ENCODE measurements at places on chromosomes 13 and 19.

- DNase-seq = no peak
These were observed 9.3 kb upstream of the CDX2 start for GRCh38 chr13:27978301-27978968.

- no peak for DNase-seq
These were observed 248.0 kb downstream of the RFC3 start for GRCh38 chr13:34065928-34066327.

GRCh38 chr13:41782086-41782485, 178.8 kb downstream of the VWA8 start:
- no peak for DNase-seq

GRCh38 chr19:50745221-50745620, 22.1 kb downstream of the CLEC11A start:
- DNase-seq = no peak

DNA sequence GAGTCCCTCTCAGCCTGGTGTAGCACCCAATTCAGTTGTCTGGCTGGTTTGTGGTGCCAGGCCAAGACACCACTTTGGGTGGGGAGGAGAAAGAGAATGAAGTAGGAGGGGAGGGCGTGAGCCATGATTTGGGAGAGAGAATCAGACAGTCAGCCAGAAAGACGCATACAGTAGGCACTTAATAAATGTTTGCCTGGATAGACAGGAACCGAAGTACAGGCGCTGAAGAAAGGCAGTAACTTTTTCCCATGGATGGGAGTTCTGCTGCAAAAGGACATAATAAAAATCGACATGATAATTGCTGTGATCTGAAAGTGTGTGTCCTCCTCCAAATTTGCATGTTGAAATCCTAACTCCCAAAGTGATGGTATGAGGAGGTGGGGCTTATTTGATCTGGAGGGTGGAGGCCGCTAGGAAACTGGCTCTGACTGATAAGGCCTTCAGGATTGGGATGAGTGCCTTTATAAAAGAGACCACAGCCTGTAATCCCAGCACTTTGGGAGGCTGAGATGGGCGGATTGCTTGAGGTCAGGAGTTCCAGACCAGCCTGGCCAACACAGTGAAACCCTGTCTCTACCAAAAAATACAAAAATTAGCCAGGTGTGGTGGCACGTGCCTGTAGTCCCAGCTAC, 38.4 kb upstream of the PDCD5 start:
- no peak for DNase-seq

DNA sequence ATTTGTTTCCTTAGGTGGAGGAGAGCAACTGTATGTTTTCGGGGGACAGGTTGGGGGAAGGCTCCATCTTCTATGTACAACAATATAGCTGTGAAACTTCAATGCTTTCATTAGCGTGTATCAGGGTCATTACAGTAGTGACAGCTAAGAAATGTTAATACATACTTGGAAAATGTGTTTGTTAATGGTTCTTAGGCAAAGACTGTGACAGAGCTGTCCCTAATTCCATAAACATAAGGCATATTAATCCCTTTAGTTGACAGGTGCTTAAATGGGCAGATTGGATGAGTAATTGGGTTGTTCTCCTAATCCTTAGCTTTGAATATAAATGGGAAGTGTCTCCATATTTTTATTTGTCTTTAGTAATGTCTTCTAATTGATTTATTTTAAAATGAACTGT, 313.7 kb downstream of the HS6ST3 start:
- DNase-seq = no peak

- DNase-seq = no peak
These were observed 7.3 kb upstream of the ZNF331 start for GRCh38 chr19:53530622-53531021.

DNA sequence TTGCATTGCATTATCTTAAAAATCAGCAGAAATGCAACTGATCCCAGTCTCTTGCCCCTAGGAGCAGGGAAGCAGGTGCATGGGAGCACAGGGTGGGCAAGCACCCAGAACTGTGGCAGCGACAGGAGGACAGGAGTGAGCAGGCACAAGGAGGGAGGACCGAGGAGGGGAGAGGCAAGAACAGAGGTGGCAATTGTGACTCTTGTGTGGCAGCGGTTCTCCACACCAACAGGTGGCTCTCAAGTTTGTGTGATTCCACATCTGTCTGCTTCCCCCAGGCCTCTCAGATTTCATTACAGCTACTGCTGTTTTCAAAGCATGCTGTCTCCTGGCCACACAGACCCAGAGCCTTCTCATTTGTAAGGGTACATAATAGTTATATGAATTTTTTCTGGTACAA, 108.5 kb downstream of the STK24 start:
- DNase-seq = no peak

DNA sequence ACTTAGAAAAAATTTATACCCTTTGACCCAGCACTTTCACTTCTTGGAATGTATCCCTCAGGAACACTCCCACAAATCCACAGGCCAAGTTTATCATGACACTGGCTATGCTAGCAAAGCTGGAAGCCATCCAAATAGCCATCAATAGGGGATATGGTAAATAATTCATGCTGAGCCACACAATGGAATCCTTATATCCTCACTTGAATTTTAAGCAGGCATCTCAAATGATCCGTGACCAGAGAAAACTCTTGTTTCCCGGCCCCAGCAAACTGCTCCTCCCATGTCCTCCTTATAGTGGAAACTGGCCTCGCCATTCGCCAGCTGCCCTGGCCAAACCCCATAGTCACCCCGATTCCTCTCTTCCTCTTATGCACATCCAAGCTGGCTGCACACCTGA, 37.6 kb downstream of the GRIK5 start:
- peak; percentile 84 for DNase-seq

GRCh38 chr13:37361608-37362007, 237.0 kb downstream of the POSTN start:
- no peak for DNase-seq

DNA sequence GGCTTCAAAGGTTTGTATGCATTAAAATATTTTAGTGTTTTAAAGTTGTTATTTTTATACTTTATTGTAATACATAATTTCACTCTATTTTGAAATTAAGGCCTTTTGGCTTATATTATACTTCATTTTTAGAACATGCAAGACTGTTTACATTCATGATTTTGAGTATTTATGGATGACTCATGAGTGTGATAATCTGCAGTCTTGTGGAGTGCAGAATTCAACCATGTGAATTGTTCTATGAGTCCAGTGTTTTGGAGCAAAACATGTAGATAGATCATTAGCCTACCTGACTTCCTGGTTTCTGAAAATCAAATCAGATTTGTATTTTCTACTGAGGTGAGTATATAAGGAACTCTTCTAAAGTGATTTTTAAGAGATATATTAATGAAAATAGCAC, 241.8 kb downstream of the PCCA start:
- no peak for DNase-seq

GRCh38 chr13:112431734-112432133, 55.6 kb downstream of the SPACA7 start:
- no peak for DNase-seq

GRCh38 chr19:16003391-16003790, 54.6 kb downstream of the OR10H4 start:
- no peak for DNase-seq

GRCh38 chr13:54185785-54186184, 1157.2 kb downstream of the OLFM4 start:
- no peak for DNase-seq

- no peak for DNase-seq
These were observed 1.9 kb downstream of the BBC3 start for GRCh38 chr19:47228937-47229675.

DNA sequence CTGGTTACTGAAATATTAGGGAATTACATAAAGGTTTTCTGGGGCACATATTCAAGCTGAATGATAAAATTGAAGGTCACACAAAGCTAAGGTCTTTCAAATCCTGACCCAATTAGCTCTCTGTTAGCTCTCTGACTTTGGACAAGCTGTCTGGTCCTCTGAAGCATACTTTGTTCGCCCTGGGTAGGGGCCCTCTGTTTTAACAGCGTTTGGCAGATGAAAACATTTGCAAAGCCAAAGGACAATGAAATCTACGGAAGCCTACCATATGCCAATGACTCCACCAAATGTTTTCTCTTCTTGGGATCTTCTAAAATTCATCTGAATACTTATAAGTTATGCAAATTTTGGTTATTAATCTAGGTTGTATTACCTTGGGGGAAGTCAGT, 14.5 kb upstream of the GJA3 start:
- DNase-seq = no peak

GRCh38 chr19:31543456-31543855, 194.2 kb upstream of the TSHZ3 start:
- no peak for DNase-seq
